ENCODE measurements at places on chromosomes 7 and 10. TPM values are rescaled to one million over a fixed set of nuclear protein-coding genes. Genes with fewer than 3 reads are reported as not detected.
A peak's percentile ranks its signal among the peaks of the same experiment; 100 is the strongest.

DNA sequence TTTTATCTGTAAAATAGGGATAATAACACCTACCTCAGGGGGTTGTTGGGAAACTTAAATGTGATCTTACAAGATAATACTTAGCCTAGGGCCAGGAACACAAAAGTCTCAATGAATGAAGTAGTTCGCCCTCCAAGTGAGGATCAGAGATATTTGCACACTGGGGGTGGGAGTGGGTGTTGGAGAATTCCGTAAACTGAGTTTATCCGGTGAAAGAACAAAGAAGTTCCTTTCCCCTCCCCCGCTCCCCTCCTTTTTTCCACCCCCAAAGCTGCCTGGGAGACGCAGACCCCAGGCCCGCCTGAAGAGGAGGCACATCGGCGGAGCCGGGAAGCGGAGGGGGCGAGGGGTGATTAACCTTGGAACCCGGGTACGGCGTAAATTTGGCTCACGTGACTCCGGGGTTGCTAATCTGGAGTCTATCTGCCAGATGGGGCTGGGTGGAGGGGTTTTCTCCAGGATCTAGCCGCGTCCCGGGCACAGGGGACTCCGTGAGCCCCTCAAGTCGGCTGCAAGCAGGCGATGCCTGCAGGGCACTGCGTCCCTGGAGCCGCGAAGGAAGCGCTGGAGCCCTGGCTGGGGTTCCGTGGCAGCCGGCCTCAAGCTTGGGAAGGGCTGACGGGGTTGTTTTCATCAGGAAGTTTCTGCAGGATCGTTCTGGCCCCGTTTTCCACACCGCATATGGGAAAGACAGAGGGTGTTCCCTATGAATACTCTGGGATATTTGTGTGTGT is 1.4 kb upstream of the PODXL start:
- DNase-seq: peak; percentile 93

DNA sequence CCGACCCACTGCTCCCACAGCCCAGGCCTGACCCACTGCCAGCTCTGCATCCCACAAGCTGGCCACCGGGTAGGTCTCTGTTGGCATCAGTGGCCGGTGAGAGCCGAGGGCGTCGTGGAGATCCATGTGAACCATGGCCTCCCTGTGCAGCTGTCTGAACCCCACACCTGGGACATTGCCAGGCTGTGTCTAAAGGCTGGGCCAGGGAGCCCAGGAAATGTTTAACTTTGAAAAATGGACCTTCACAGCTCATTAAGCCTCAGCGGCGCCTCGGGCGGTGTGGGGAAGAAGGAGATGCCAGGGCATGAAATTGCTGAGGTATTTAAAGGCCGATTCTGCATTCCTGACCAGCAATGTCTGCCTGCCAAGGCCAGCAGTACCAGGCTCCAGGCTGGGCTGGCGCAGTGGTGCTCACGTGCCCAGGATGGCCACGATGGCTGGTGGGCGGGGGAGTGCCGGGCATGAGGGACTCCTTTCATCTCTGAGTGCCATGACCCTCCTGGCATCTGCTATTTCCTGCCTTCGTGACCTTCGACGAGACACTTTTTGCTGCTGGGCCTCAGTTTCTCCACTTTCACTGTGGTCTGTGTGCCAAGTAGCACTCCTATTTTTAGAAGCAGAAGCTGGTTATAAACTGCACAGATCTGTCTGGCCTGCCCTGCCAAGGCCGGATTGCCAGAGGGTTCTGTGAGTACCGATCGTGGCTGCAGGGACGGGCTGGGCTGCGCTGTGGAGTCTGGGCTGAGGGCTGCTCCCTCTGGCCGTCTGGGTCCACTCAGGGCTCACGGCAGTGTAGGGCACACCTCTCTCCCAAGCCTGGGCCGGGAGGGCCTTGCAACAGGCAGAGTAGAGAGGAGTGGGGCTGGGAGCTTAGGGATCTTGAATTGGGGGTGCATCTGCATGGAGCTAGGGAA is 21.8 kb downstream of the ELFN1 start:
- DNase-seq: no peak

GRCh38 chr10:10330418-10330817 is 687.3 kb upstream of the CELF2 start:
- DNase-seq: no peak

DNA sequence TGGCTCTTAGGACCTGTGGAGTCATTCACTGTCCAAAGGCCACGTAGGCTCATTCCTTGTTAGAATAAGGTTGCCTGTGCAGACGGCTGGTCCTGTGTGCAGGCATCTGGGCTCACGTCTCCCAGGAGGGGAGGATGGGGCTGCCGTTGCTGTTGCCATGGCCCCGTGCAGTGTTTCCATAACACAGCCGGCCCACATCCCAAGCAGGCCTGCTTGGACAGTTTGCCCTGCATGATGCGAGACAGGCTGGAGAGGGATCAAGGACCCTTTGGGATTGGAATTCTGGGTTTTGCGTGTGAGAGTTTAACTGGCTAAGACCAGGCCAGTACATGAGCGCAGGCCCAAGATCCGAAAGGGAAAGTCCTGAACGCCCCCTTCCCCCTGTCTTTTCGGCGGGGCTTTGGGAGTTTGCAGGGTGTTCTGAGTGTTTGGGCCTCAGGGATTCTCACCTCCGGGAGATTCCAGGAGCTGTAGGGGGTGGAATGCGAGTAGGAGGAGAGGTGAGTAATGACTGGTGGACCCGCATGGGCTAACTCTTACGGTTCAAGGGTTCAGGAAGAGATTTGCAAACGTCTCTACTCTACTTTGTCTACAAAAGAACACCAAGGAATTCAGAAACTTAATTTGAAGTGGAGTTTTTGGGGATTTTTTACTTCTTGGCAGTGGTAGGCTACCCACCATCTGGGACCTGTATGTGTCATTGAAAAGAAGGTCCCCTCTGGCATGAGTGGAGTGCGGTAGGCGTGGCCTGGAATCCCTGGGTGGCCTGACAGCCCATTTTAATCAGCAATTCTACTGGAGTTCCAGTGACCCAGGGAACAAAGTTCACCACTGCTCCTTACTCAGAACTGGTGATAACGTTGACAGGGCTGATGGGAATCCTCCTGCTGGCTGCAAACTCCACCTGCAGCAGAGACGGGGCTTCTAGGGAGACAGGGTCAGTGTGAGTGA is 125.4 kb downstream of the ITIH5 start:
- peak; percentile 69 for DNase-seq

PON1 gene
- total RNA-seq: 1.5 TPM

DNA sequence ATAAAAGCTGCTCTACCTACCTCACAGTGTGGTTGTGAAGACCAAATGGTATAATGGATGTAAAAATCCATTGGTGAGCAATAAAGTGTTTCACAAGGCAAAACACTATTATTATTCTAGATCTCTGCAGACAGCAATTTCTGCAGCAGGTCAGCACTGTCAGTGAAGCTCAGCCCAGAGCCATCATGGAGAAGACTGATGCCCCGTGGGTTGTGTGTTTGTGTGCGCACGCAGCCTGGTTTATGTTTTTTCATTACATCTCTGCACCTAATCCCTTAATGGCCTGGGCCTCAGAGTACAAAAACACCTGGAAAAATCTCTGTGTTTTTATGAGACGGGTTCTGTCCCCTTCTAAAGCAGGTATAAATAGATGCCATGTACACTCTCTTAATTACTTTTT is 64.2 kb downstream of the PARP12 start:
- DNase-seq: no peak

UTF1 gene
- 12.2 TPM for total RNA-seq

- no peak for DNase-seq
Observed at GRCh38 chr7:12398186-12398585, 5.5 kb downstream of the VWDE start.

DNA sequence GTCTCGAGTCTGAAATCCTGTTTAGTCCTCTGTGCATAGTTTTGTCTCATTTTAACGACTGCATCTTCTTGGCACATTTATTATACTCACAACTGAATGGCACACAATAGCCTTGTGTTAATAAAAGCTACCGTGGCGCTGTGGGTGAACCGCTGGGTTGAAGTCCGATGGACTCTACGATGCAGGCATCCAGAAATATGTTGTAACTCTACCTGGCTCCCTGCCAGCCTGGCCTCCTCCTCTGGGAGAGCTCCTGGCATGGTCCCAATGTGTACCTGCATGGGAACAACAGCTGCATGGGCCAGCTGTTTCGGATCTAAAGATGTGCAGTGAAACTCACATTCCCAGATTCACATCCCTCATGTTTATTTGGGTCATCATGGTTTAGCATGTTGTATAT is 3.7 kb upstream of the DPYSL4 start:
- DNase-seq: no peak

GRCh38 chr10:92722349-92722748 is 32.6 kb downstream of the HHEX start:
- no peak for DNase-seq

All from GM23338 (cell line).